ENCODE measurements at places on chromosomes 13 and 19.
A peak's percentile ranks its signal among the peaks of the same experiment; 100 is the strongest.

GRCh38 chr19:47729468-47729798 is 15.9 kb upstream of the NOP53 start:
- no peak for DNase-seq

DNA sequence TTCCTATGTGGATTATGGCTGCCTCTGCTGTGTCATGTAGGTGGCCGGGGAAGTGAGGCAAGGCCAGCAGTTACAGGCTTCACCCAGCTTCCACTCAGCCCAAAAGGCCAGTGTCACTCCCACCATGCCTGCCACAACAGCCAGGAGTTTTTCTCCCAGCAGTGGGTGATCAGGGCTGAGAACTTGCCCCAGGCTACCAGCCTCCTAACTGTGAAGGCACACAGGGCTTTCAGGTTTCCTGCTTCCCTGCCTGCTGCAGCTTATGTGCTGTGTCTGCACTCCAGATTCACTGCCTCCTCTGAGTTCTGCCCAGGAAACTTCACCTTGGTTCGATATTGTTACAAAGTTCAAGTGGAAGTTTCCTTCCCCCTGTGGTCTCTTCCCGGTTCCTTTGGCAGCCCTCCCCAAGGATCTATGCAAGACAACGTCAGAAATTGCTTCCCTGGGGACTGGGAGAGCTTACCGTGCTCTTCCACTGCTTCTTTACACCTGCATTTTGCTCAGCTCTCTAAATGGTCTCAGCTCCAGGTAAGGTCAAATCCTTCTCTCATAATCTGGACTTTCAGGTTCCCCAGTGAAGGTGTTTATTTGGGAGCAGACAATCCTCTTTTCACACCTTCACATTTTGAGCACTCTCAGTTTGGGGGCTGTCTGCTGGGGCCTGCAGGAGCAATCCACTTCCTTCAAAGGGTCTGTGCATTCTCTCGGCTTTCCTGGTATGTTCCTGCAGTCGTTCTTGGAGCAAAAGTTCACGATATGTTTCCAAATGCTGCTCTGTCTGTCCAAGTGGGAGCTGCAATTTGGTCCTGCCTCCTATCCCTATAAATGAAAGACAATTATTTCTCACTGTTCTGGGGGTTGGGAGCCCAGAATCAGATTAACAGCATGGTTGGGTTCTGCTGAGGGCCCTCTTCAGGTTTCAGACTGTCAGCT is 1730.1 kb upstream of the PRR20A start:
- no peak for DNase-seq

DNA sequence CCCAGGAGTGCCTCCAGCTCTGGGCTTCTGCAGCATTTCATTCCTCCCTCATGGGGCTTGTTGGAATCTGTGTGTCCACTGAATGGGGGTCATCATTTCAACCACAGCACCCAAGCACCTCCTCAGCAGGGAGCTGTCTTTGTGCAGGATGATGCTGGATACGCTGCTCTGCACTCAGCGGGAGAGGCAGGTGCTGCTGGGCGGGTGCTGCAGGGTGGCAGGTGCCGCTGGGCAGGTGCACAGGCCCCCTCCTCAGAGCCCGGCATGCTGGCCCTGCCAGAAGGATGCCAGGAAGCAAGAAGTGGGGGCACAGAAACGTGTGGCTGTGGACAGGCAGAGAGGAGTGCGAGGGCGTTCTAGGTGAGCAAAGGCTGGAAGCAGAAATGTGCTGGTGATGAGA is 121.8 kb upstream of the VSTM2B start:
- peak; percentile 43 for DNase-seq

- peak; percentile 39 for DNase-seq
These were observed 7.3 kb downstream of the NKPD1 start for GRCh38 chr19:45153339-45154063.

GRCh38 chr19:41223431-41224234 is 4.6 kb downstream of the AXL start:
- DNase-seq, result no peak

GRCh38 chr13:74388626-74389025 is 254.4 kb upstream of the KLF12 start:
- DNase-seq, result no peak

DNA sequence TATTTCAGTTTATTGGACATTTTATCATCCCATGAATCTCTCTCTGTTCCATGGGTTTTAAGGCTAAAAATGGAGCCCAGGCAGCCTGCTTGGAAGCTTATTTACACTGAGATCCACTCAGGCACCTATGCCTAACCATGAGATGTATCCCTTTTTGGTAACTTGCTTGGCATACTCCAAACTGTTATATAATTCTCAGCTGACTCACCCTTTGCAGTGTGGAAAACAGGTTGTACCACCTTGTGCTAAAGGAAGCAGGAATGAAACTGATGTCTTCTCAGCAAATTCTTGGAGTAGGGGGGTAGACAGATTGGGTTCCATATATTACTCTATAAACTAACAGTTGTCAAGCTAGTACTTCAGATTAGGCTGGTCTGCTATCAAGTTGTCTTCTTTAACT is 483.6 kb downstream of the KLF5 start:
- no peak for DNase-seq

DNA sequence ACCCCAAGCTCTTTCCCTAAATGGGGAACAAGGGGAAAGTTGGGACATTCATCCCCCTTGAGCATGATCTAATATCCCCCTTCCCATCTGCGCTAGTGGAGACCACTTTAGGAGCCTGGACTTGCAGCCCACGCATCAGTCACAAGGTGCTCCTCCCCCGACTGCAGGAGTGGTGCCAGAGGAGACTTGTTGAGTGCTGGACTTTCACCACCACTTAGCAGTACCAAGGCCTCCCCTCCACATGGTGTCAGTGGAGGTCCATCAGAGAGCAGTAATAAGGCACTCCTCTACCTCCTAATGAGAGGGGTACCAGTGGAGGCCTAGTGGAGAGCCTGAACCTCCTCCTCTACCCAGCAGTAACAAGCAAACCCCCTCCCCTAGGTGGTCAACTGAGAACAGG is 22.5 kb downstream of the CAB39L start:
- peak; percentile 12 for DNase-seq
